ENCODE measurements at places on chromosomes 2 and 18. TPM values are rescaled to one million over a fixed set of nuclear protein-coding genes. Genes with fewer than 3 reads are reported as not detected.

The DSG2 gene
- total RNA-seq: 68.6 TPM

The ASB18 gene
- 0.03 TPM for total RNA-seq

The TCF7L1 gene
- total RNA-seq: 9.9 TPM

The KDM3A gene
- 24.8 TPM for total RNA-seq

The C2orf78 gene
- total RNA-seq: not detected

The OR6B3 gene
- total RNA-seq: not detected

The DSG3 gene
- not detected for total RNA-seq

The FEV gene
- total RNA-seq: not detected

The SEMA4F gene
- total RNA-seq: 12.2 TPM

The FAM136A gene
- total RNA-seq: 89.7 TPM

The MRPS9 gene
- 32.4 TPM for total RNA-seq

The ACVR1C gene
- total RNA-seq: 0.05 TPM

The SKOR2 gene
- not detected for total RNA-seq

The LAMA1 gene
- total RNA-seq: 0.17 TPM

The KCNIP3 gene
- 1.5 TPM for total RNA-seq

The OTOS gene
- total RNA-seq: not detected

The ADRA2B gene
- 0.13 TPM for total RNA-seq

The MTERF4 gene
- 22.7 TPM for total RNA-seq

The CRIM1 gene
- total RNA-seq: 99.2 TPM

The DDX1 gene
- total RNA-seq: 151 TPM

The IL1F10 gene
- not detected for total RNA-seq

The FAM124B gene
- total RNA-seq: not detected

The TMEM163 gene
- not detected for total RNA-seq

The NOSTRIN gene
- 2.2 TPM for total RNA-seq
